ENCODE measurements at places on chromosomes 7 and 10.
A peak's percentile ranks its signal among the peaks of the same experiment; 100 is the strongest.

GRCh38 chr10:32940321-32941301, 17.4 kb downstream of the ITGB1 start:
- no peak for DNase-seq

- no peak for DNase-seq
Observed at GRCh38 chr10:603745-604144, 85.7 kb downstream of the DIP2C start.

DNA sequence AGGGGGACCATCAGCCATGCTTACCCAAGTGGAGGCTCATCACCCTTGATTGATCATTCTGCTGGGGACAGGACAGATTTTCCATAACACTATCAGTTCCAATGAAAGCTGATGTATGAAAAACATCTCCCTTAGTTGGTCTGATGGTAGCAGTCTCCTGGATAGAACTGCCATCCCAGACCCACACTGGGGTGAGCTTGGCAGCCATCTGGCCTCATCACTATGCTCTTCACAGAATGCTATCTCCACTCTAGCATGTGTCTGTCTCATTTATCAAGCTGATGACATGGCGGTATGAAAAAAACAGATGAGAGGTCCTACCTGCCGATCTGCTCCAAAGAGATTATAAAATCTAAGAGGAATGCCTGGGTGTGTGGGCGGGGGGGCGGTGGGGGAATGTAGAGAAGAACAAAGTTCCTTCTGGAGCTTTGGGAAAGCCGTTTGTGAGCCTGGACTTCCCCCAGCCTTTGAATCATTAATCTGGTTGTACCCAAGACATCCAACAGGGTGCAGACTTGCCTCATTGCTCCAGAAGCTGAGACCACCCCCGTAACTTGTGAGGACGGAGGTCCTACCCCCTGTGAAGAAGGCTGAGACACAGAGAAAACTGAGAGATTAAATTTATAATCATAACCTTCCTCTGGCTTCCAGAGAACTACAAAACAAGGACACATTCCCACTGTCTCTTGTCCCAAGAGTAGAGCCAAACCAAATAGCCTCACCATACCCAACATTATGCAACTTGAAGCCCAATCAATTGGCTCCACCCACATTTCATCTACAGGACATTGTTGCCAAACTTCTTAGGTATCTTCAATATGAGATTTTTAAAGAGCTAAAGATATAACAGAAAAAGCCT, 340.8 kb downstream of the KCNMA1 start:
- DNase-seq, result no peak

DNA sequence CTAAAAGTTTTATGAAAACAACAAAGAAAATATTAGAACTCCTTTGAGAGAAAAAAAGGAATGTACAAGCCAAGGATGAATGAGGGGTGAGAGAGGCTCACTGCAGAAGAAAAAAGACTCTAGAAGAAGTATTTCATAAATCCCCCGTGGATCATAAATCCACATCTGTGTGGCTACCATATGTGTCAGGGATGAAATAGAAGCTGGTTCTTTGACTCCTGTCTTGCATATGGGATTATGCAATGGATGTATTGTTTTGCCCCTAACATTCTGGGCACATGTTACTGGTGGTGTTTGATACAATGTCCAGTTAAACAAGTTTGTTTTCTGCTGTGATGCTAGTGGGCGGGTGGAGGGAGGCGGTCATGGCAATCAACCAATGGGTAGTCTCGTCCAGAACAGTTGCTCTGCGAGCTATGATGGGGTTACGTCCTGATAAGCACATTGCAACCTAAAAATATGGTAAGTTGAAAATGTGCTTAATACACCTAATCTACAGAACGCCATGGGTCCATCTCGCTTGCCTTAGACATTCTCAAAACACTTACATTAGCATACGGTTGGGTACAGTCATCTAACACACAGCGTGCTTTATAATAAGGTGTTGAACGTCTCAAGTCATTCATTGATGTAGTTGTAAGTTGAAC, 34.1 kb upstream of the PITRM1 start:
- no peak for DNase-seq

DNA sequence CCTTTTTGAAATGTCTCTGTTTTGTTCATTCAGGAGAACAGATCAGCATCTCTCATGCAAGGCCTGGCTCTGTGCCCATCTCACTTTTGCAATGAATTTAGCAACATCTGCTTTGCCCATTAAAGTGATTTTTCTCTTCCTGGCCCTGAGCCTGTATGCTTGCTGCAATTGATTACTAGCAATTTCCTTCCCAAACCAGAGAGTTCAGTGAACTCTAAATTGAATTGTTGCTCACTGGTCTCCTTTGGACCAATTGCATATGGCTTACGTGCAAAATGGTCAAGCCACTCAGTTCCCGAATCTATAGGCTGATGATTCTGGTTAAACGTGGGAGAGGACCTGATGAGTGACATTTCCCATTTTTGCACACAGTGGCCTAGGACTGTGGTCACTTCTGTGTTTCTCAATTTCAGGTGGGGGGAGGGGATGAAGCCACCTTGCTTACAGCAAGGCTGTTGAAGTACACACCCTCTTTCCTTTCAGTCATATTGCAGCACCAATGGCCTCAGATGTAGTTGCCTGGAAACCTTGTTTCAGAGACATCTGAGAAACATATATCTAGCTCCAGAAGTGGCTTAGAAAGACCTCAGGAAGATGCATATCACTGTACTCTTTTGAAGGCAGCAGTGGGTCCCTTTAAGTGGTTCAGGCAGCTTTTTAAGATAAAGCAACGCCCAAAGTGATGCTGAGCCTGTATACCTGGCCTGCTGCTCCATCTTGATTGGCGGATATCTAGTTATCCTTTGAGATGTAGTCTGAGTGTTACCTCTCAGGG, 201.4 kb downstream of the PTEN start:
- peak; percentile 20 for DNase-seq

GRCh38 chr7:2862831-2863361, 18.8 kb upstream of the GNA12 start:
- DNase-seq, result no peak

DNA sequence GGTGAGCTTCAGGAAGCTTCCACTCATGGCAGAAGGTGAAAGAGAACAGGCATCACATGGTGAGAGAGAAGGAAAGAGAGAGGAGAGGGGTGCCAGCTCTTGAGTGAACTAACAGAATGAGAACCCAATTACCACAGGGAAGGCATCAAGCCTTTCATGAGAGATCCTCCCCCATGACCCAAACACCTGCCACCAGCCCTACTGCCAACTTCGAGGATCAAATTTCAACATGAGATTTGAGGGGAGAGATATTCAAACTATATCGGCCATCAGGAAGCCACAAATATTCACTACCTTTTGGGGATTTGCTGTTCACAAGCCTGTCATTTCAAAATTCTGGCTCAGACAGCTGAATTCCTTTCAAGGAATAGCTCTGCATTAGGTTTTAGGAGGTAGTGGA, 39.9 kb upstream of the SMNDC1 start:
- no peak for DNase-seq

- no peak for DNase-seq
Observed at GRCh38 chr7:97090761-97091353, 26.6 kb upstream of the SDHAF3 start.

GRCh38 chr10:132158122-132158741, 28.5 kb upstream of the DPYSL4 start:
- DNase-seq, result no peak

- DNase-seq, result no peak
Observed at GRCh38 chr10:122733443-122733842, 33.8 kb upstream of the C10orf120 start.

DNA sequence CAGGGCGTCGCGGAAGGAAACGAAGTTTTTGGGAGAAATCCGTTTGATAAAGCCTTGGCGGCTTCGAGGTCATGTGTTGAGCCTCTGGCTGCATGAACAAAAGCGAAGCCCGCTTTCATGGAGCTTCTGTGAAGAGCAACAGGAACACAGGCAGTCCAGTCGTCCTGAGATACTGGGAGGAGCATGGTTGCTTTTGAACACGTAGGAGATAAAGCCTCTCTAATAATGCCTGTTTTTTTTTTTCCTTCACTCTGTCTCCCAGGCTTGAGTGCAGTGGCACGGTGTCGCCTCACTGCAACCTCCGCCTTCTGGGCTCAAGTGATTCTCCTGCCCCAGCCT, 473 bp upstream of the ZNF32 start:
- DNase-seq, result no peak

- no peak for DNase-seq
Observed at GRCh38 chr7:577741-578370, 58.2 kb upstream of the PDGFA start.

DNA sequence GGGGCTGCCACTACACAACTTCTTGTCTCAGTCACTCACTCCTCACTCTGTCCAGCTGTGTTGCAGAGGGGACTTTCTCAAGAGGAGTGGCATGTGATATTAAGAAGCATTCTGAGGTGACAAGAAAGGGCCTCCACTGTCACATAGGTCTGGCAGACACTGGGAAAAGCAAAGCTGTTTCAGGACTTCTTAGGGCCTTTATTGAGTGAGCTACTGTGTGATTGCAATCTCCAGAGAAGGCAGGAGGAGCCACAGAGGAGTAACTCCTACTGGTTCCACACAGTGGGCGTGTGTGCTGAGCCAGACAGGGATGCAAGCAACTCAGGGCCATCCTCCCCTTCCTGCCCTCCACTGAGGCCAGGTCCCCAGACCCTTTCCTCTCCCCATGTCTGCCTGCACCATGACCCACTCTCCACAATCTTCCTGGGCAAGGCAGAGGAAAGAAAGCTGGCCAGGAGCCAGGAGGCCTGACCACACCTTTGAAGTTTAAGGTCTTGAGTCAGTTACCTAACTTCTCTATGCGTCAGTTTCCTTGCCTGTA, 262.0 kb upstream of the ZMIZ1 start:
- no peak for DNase-seq

GRCh38 chr7:2814946-2815874, 28.9 kb downstream of the GNA12 start:
- DNase-seq, result no peak

DNA sequence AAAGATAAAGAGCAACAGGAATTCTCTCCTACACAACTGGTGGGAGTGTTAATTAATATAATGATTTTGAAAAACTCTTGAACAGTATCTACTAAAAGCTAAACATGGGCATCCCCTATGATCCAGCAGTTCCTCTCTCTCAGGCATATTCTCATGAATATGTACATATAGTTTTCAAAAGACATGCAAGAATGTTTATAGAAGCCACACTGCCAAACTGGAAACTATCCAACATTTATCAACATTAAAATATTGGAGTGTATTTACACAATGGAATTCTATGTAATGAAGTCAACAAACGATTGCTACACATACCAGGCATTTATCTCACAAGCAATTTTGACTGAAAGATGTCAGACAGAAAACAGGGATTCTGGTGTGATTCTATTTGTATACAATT, 404.5 kb upstream of the ANKRD30A start:
- DNase-seq, result no peak

GRCh38 chr7:84877943-84878570, 308.8 kb downstream of the SEMA3D start:
- no peak for DNase-seq

- no peak for DNase-seq
Observed at GRCh38 chr10:11683529-11684320, 58.5 kb upstream of the ECHDC3 start.

GRCh38 chr10:11986593-11987216, 55.9 kb downstream of the UPF2 start:
- DNase-seq, result peak; percentile 81

All from stimulated activated CD4-positive, alpha-beta T cell treated with anti-CD3 and anti-CD28 coated beads, Interleukin-2, amount 100 ng/mL, for 24 hours (primary cell).